Right ventricle myocardium superior (tissue), 1 donor: ENCODE measurements at places on chromosomes 3 and 15. TPM values are rescaled to one million over a fixed set of nuclear protein-coding genes. Genes with fewer than 3 reads are reported as not detected.

- no peak for DNase-seq
Measured at GRCh38 chr3:37742574-37743212, 119.0 kb upstream of the CTDSPL start.

DNA sequence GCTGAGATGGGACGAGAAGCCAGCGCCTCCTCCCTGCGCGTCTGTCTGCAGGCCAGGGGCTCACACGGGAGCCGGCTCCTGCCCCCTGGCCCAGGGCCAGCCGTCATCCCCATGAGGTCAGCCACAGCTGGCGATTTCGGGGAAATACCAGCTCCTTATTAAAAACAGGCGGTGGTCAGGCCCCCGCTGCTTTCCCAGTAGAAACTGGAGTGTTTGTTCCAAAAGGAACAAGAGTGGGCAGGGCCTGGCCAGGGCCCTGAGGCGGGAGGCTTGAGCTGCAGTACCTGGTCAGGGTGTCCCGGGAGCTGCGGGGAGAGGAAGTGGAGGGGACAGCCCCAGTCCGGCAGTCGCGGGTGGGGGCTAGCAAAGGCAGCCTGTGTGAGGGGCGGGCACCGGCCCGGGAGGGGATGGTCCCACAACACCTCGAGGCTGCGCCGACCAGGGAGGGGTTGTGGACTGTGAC is 17.8 kb downstream of the MYL3 start:
- DNase-seq = peak; percentile 89

GRCh38 chr3:33746416-33747116 is 28.5 kb upstream of the CLASP2 start:
- no peak for DNase-seq

DNA sequence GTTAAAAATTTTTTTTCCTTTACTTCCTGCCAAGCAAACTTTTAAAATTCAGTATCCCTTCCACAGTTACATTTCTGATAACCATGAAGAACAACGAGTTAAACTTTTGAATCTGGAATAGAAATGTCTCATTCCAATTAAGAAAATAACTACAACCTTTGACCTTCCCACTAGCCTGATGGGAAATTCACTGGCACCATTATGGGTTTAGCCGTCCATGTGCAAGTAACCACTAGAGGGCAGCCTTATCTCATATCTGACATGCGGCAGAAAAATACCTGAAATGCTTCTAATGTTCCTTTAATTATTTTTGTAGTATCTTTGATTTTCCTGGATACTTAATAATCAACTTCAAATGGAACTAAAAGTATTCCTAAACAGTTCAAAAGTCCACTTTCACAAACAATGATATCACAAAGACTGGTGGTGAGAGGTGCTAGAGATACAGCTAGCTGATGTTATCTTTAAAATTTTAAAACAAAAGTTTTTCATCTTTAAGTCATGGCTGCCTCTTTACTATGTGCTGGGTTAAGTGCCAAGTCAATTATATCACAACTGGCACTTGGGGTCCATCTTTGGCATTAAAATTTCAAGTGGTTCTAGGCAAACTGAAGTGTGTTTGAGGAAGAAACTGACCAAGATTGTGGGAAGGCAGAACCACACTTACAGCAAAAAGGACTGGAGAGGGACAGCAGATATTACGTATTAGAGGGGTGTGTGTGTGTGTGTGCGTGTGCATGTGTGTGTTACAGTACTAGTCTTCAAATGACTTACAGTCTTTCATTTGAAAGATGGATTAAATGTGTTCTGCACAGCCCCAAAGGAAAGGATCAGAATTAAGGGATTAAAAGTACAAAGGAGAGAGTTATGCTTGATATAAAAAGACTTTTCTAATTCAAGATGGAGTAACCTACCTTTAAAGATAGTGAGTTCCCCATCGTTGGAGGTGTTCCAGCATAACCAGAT is 107.1 kb upstream of the ICE2 start:
- no peak for DNase-seq

- DNase-seq = no peak
Measured at GRCh38 chr3:113070681-113071113, 79.9 kb downstream of the GTPBP8 start.

- DNase-seq = peak; percentile 64
Measured at GRCh38 chr3:120418866-120419490, 31.8 kb downstream of the FSTL1 start.

- DNase-seq = no peak
Measured at GRCh38 chr15:67047149-67047661, 18.2 kb upstream of the SMAD3 start.

- DNase-seq = no peak
Measured at GRCh38 chr3:159432682-159433340, 555.8 kb upstream of the IL12A start.

DNA sequence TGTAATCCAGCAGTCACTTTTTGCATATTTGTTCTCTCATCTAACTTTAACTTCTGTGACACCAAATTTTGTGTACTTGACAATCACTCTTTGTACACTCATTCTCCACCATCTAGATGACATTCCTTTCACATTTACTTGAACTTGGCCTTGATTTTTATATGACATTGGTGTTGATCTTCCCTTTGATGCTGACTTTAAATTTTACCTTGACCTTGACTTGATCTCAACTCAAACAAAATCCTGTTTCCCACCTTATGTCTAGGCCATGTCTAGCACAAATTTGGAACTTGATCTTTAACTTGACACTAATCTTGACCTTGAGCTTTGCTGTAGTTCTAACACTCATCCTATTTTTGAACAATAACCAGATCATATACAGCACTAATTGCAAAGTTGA is 33.2 kb downstream of the ROPN1B start:
- DNase-seq = no peak

- DNase-seq = peak; percentile 53
Measured at GRCh38 chr15:79615754-79616153, 183.6 kb downstream of the MINAR1 start.

DNA sequence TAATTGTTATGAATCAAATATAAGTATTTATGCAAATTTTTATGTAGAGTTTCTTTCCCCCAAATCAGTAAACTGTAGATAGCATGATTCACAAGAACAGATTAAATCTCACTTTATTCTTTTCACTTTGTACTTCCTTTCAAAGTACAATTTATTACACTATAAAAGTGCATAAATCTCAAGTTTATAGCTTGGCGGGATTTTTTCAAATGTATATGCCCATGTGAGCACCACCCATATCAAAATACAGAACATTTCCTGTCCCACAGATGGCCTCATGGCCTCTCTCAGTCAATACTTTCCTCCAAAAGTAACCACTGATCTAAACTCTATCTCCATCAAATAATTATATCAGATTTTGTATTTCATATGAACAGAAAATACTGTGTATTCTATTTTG is 196.1 kb upstream of the THRB start:
- DNase-seq = no peak

DNA sequence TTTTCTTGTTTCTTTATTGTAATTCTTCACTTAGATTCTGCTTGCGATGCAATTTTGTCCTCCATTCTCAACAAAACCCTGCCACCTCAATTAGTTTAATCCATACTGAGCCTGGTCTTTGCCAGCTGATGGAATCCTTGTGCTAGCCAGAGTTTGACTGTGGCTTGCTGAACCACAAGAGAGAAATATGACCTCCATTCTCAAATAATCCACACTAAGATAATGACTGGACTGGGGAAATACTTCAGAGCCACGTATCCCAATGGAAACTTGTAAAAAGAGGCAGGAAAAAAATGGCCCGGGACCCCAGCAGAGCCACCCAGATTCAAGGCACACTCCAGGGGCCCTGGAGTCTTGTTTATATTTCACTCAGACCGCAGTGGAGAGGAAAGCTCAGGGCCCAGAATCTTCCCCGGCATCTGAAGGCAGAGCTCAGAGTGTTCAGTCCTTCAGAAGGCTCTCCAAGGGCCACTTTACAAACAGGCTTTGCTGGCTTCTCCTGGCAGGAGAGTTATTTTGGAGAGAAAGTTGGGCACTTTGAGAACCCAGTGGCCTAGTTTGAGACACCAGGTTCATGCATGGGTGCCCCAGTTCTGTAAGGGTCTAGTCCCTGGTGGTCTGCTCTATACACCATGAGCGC is 62.7 kb downstream of the SSUH2 start:
- no peak for DNase-seq

GRCh38 chr15:68352401-68353062 is 75.0 kb downstream of the FEM1B start:
- no peak for DNase-seq

GRCh38 chr3:126352476-126353454 is 4.4 kb downstream of the KLF15 start:
- DNase-seq = peak; percentile 40

DNA sequence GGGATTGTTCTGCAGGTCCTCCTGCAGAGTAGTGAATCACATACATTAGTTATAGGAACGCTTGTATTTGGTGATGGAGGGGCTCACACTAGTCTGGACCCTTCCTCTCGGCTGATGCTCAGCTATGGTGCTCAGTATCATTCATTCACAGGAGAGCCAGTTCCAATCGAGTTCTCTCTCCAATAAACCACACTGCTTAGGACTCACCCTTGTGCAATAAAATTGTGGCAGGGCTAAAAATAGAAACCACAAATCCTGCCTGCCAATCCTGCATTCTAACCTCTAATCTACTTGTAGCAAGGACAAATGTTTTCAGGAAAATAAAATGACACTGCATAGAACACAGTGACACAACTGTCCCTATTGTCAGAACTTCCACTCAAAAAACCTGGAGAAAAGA is 138.4 kb upstream of the TBL1XR1 start:
- no peak for DNase-seq

- no peak for DNase-seq
Measured at GRCh38 chr3:41569632-41570305, 370.5 kb downstream of the CTNNB1 start.

DNA sequence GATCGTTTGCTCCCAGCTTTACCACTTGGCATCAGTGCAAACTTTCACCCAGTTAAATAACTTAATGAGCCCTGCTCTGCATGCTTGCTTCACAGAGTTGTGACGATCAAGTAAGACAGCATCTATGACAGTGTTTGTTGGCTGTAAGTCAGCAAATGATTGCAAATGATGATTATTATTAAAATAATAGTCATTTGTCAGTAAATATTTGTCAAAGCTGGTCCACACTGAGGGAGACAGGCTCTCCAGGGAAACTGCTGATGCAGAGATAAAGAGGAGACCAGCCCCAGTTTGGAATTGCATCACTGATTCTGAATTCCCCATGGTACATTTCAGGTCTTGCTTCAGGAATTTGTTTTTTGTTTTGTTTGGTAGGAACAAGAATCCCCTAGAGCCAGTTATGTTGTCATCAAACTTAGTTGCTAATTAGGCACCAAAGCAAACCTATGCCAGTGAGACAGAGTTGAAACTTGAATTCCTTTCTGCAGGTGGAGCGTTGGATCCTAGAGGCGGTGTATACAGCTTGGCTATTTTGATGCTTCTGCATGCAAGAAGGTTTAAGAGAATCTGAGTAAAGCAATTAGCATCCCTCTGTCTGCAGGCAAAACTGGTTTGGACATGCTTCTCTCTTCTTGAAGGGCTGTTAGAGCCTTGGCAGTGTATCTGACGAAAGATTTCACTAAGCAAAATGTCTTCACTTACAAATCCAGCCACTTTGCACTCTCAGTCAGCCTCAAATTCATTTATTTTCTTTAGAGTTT is 338.6 kb upstream of the TPRG1 start:
- DNase-seq = no peak

GRCh38 chr15:48393645-48394506 is 62.6 kb downstream of the DUT start:
- DNase-seq = peak; percentile 74

- no peak for DNase-seq
Measured at GRCh38 chr15:63094495-63094931, 27.1 kb upstream of the LACTB start.

DNA sequence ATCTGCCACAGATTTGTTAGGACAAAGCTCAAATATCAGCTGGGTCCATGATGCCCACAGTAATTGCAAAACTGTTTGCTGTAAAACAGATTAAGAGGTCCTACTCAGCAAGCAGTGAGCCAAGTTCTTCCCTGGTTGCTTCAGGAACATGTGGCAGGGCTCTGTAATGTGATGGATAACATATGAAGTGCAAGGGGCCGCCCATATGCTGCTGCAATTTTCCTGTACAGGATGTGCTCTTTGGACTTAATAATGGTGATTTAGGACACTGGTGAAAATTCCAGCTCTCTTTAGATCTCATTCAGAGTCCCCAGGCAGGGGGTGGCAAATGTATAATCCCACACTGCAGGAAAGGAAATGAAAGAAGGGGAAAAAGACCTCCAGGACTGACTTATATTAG is 289.4 kb downstream of the LSAMP start:
- DNase-seq = no peak

DNA sequence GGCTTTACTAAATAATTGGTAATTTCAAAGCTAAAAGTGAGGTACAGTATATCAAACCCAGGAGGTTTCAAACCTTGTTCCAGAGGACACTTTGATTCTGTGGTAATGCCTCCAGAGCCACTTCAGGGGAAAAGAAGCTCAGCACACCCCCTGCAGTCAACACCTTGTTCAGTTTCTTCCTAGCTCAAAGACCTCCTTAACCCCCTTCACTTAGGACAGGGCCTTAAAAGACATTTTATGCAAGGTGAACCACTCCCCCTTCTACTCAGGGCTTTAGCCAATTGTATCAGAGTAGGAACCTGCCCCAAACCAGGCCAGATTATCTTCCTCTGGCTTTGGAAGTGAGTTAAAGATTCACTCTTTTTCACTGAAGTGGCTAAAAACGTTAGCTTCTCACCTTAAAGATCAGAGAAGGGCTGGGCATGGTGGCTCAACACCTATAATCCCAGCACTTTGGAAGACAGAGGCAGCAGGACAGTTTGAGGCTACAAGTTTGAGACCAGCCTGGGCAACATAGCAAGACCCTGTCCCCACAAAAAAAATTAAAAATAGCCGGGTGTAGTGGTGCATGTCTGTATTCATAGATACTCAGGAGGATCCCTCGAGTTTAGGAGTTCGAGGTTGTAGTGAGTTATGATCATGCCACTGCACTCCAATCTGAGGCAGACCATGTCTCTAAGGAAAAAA is 3.4 kb downstream of the DENND6A start:
- DNase-seq = no peak

DNA sequence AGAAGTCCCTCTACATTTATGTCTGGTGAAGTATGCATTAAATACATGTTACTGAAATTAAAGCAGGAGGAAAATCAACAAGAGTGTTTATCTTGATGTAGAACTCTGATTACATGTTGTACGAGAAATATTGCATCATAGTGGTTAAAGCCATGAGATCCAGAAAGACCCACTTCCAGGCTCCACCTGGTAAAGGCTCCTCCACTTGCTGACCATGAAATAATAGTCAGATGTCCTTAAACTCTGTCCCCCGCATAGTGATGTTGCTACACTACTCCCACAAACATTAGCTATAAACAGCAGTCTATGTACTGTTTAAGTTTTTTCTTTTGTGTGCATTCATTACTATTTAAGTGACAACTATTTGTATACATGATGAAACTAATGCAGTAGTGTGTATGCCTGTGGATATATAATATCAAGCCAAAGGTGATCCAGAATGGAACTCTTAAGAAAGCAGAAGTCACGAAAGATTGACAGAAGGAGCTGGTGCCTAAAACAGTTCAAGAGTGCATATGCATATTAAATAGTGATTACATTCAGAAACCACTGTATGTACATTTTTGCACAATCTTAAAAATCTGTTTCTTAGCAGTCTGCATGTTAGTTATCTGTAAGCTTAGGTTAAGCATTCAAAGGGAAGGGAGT is 264.4 kb upstream of the KCNMB2 start:
- no peak for DNase-seq

Gene GP5
- total RNA-seq = not detected

Gene FAM81A
- 8.0 TPM for total RNA-seq

Gene LARP6
- total RNA-seq = 47.6 TPM

Gene RBPMS2
- total RNA-seq = 215 TPM

Gene LRRN1
- total RNA-seq = 0.05 TPM

Gene ACKR4
- 2.9 TPM for total RNA-seq

Gene CPNE4
- 52.3 TPM for total RNA-seq

Gene CPLX3
- total RNA-seq = 3.6 TPM

Gene VWA5B2
- not detected for total RNA-seq

Gene NR2E3
- 0.70 TPM for total RNA-seq

Gene TMEM89
- total RNA-seq = not detected

Gene TOMM70
- total RNA-seq = 63.1 TPM

Gene COL6A5
- total RNA-seq = not detected
